Hindlimb muscle (tissue), 1 donor: ENCODE measurements at places on chromosomes 11 and 22. TPM values are rescaled to one million over a fixed set of nuclear protein-coding genes. Genes with fewer than 3 reads are reported as not detected.

CDC42EP2 gene
- polyA plus RNA-seq = 38.8 TPM

SULT4A1 gene
- 3.5 TPM for polyA plus RNA-seq

KCNE3 gene
- 2.5 TPM for polyA plus RNA-seq

FAM83F gene
- 0.10 TPM for polyA plus RNA-seq

PHF21B gene
- 0.28 TPM for polyA plus RNA-seq

YIF1A gene
- polyA plus RNA-seq = 42.6 TPM

LRRC4C gene
- 1.2 TPM for polyA plus RNA-seq

PRG2 gene
- 0.62 TPM for polyA plus RNA-seq

AIFM3 gene
- polyA plus RNA-seq = 0.45 TPM

IGSF9B gene
- 15.4 TPM for polyA plus RNA-seq

- DNase-seq = no peak
Observed at GRCh38 chr11:93997741-93998140, 23.4 kb upstream of the HEPHL1 start.

DNA sequence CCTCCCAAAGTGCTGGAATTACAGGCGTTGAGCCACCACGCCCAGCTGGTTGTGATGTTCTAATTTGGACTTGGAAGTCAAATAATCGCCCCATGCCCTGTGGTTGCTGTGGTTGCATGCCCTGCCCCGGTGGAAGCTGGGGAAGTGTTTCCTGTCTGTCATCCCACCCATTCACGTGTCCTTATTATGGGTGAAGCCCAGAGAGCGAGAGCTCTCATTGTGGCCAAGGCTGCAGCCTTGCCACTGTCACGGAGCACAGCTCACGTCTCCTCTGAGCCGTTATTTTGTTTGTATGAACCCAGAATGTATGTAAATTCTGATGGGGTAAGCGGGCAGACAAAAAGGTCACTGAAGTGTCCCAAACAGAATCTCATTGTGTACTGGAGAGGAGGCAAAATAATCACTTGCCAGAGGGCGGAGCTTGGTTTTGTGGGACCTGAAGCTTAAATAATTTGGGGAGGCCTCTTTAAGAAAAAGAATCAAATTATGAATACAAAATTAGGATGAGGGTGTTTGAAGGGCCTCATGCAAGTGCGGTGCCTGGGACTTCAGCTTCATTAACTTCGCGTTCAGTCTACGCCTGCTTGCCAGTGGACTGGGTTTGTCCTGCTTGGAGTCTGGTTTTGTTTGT, 25.8 kb upstream of the TREH start:
- no peak for DNase-seq

DNA sequence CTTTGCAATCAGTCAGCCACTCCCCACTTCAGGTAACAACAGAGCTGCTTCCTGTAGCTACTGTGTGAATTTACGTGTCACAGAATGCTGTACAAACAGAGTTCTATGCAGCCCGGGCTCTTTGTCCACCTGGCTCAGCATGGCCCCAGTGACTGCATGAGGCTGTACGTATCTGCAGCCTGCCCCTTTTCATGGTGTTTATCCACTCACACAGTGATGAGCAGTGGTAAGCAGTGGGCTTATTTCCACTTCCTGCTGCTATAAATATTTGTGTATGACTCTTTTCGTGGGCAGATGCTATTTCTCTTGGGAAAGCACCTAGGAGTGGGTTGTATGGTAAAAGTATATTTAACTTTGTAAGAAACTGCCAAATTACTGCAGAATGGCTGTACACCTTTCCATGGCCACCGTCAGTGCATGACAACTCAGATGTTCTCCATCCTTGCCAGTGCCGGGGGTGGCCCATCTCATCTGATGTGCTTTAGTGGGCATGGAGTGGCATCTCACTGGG, 43.3 kb downstream of the MYEOV start:
- DNase-seq = no peak

GRCh38 chr11:20213790-20214189, 53.5 kb upstream of the DBX1 start:
- no peak for DNase-seq

- DNase-seq = no peak
Observed at GRCh38 chr22:35592418-35592967, 24.6 kb downstream of the MB start.

DNA sequence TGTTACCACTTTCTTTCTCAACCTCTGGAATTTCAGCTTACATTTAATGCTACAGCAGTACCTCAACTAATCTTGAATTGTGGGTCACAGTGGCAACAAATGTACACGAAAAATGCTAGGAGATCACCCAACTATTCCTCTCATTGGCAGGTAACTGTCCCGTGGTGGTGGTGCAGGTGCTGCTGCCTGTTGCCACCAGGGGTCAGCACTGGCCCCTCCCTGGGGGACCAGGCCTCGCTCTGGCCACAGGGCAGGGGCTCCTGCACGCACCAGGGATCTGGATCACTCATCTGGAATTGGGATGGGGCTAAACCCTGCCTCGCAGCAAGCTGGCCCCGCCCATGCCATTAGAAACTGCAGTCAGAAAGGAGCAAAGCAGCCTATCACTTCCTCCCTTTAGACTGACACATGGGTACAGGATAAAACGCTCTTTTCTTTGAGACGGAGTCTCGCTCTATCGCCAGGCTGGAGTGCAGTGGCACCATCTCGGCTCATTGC, 6.9 kb upstream of the POLDIP3 start:
- peak; percentile 62 for DNase-seq

DNA sequence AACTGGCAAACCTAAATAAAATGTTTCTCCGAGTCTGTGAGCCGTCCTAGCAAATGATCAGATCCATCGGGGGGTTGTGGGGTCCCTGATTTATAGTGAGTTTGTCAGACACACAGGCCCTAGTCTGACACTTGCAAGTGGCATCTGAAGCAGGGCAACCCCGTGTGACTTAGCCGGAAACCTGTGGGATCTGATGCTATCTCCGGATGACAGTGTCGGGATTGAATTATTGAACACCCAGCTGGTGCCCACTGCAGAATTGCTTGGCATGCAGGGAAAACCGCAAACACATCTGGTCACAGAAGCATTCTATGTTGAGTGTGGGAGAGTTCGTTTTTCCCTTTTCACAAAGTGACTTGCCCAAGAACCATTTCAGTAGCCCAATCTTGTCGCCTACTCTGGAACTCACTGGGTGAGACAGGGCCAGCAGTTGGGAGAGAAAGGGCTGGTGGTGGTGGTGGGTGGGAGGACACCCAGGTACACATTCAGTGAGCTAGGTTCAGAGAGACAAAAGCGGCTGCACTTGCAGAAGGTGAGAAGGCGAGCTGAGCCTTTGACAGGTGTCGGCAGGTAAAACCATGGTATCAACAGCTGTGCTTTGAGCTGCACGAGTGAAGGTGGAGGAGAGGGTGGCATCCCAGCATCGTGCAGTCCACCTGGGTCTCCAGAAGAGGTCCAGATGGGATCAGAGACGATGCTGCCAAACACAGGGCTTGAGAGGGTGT, 33.7 kb upstream of the B3GAT1 start:
- no peak for DNase-seq

DNA sequence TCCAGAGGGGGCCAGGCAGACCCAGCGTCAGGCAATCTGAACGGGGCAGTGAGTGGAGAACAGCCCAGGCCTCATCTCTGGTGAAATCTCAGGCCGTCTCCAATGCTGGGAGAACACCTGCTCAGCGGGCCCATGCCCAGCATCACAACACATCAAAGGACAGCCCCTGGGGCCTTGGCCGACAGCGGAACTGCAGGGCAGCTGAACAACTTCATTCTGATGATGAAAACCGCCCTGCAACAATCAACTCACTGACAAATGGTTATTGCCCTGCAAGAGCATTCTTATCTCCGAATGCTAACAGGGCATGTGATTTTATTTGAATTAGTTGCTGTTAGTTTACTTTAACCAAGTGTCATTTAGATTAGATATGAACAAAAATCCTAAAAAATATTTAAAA, 14.6 kb downstream of the CELSR1 start:
- DNase-seq = no peak

- DNase-seq = no peak
Observed at GRCh38 chr11:32435511-32435941, at the start of gene WT1. Gene WT1 (minus strand): TSS chr11:32435539.

DNA sequence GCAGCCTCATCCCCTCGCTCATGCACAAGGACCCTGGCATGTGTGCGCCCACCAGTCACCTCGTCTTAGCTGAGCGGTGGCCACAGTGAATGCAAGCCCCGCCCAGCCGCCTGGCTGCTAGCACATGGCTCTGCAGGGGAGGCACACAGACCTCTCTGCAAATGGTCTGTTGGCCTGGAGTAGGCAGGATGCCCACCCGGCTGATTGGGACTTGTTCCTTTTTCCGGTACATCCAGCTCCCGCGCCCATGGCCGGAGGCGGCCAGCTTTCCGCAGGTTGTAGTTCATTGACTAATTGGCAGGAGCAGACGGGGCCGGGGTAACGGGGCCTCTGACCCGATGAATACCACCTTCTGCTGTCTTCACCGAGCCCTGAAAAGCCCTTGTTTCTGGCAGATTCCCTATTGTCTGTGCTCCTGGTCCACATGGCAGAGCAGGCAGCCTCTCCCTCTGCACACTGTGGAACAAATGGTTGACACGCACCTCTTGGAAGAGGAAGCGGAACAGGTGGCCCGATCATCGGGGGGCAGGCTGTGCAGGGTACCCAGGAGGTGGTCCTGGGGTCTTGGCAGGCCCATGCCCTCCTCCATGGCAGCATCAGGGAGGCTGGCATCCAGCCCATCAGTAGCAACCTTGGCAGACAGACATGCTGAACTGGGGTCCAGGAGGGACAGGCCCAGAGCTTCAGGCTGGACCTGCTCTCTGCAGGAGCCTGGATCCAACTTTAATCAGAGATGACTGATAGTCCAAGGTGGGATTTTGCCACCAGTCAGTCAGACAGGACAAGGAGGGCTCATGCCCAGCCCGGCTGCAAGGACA, 1512.0 kb downstream of the BRD1 start:
- no peak for DNase-seq

- DNase-seq = no peak
Observed at GRCh38 chr22:20242393-20243175, 25.5 kb downstream of the RTN4R start.

DNA sequence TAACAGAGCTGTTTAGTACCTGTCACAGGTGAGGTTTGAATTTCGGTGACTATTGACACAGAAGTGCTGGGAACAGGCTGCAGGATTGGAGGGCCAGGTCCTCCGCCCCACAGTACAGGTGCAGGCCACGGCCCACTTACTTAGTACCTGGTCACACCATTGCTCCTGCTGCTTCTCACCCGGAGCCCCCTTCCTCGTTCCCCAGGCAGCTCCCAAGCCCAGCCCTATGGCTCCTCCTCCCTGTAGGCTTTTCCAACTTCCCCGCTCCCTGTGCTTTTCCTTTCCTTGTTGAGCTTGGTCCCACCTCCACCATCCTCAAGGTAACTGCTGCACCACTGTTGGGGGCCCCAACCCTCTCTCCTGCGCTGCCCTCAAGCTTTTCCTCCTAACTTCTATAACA, 27.9 kb upstream of the ANO1 start:
- DNase-seq = no peak

DNA sequence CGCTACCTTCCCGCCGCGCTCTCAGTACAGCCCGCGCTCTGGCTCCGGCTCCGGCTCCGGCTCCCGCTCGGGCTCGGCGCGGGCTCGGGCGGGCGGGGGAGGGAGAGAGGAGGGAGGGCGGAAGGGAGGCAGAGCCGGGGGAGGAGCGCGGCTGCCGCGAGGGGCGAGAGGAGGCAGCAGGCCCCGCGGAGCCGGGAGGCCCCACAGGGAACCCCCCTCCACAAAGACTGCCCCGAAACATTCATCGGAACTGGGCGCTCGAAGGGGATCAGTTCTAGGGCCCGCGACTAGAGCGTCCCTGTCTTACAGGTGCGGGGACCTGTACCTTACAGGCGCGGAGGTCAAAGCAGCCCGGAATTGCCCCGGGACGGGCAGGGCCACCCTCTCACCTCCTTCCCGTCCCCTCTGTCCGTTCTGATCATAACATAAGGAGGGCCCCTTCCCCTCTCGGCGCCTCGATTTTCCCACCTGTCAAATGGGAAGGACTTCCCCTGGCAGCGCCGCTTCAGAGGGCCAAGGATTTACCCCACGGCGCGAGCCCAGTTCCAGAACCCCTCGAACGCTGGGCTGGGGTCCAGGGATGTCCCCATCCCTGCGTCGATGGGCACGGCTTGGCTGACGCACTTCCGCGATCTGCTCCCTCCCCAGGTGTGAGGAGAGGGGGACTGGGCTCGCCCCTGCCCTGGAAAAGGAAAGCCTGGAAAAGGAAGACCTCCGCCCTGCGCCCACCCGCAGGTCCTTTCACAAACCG, at the start of gene SHISA8:
TSS of gene SHISA8 (minus strand) at position 40 of the 751 bp plus-strand sequence. CDS start 407 bp downstream, outside the sequence.
- DNase-seq = peak; percentile 59

- DNase-seq = no peak
Observed at GRCh38 chr11:98455500-98456307, 565.0 kb upstream of the CNTN5 start.

DNA sequence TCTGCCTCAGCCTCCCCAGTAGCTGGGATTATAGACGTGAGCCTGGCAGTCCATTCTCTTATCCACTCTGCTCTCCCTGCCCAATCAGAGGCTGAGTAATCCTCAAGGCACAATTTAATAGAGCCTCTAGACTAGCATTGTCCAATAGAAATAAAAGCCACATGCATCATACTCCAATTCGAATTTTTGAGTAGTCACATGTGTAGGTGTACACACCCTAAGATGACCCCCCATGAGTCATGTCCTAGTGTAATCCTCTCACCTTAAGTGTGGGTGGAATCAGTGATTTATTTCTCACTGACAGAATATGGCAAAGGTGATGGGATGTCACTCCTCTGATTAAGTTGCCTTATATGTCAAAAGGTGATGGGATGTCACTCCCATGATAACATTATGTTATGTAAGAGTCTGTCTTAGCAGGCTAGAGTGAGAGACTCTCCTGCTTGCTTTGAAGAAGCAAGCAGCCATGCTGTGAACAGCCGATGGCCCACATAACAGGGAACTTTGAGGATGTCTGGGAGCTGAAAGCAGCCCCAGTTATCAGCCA, 61.3 kb downstream of the MN1 start:
- DNase-seq = no peak
